Mononuclear cell (primary cell): ENCODE measurements at places on chromosomes 3 and 15. TPM values are rescaled to one million over a fixed set of nuclear protein-coding genes. Genes with fewer than 3 reads are reported as not detected.

Gene SH2D7
- total RNA-seq = not detected

Gene LRRC49
- total RNA-seq = 0.21 TPM

Gene GLT8D1
- 7.6 TPM for total RNA-seq

Gene CCR9
- total RNA-seq = 0.94 TPM

Gene GP5
- 3.8 TPM for total RNA-seq

Gene STRA6
- total RNA-seq = not detected

Gene CCR1
- total RNA-seq = 60.7 TPM

Gene ACSBG1
- 0.52 TPM for total RNA-seq

Gene SERINC4
- total RNA-seq = not detected

Gene SMAD6
- total RNA-seq = 1.9 TPM

Gene PGBD4
- total RNA-seq = 4.5 TPM

Gene IQSEC1
- 135 TPM for total RNA-seq

Gene AP3B2
- 0.10 TPM for total RNA-seq

Gene PCBP4
- 5.6 TPM for total RNA-seq

Gene DPPA2
- total RNA-seq = not detected

Gene ADAMTS9
- total RNA-seq = not detected
